ENCODE measurements at places on chromosomes 7 and 10.
A peak's percentile ranks its signal among the peaks of the same experiment; 100 is the strongest.

DNA sequence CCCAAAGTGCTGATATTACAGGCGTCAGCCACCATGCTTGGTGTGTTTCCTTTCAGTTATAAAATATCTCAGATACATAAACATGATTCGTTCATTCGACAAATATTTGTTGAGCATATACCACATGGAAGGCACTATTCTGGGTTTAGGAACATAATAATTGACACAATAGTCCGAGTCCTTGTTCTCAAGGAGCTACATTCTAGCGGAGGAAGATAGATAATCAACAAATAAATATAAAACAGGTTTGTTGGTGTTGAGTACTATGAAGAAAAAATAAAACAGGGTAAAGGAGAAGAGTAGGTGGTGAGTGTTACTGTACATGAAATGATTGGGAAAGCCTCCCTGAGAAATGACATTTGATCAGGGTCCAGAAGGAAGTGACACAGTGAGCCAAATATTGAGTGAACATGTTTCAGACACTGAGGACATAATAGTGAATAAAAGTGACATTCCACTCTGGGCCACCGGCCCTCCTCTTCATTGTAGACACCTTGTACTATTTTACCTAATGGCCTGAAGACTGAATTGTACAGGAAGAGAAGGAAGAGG, 6.9 kb upstream of the HILPDA start:
- DNase-seq = no peak

DNA sequence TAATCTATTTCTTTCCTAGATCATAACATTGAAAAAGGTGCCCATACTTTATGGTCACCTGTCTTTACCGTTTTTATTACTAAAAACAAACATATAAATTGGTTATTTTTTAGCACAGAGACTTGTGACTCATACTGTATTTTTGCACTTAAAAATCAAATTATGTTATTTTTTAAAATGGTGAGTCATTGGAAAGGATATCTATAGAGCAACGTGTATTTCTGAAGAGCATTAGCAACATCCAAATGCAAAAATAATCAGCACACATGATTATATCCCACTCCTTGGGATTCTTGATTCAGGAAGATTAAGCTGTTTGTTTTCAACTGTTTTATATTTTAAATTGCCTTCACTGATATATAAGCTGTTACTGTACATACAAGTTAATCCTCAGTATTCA, 40.7 kb upstream of the FMC1 start:
- DNase-seq = no peak

GRCh38 chr7:1176891-1177373, 16.9 kb upstream of the ZFAND2A start:
- DNase-seq = peak; percentile 83

DNA sequence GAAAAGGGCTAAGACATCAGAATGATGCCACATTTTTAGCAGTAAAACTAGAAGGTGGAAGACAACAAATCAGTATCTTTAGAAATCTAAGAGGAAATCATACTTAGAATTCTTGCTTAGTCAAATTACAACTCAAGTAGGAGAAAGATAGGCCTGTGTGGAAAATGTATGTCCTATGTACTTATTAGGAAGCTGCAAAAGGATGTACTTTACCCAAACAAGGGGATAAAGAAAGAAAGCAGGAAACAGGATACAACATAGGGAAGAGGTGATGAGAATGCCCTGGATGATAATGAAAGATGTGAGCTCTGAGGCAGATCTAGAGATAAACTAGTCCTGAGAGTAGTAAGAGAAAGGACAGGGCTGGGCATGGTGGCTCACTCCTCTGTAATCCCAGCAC, 54.9 kb downstream of the RNLS start:
- DNase-seq = no peak

- no peak for DNase-seq
These were observed 33.5 kb downstream of the AHR start for GRCh38 chr7:17331891-17332501.

DNA sequence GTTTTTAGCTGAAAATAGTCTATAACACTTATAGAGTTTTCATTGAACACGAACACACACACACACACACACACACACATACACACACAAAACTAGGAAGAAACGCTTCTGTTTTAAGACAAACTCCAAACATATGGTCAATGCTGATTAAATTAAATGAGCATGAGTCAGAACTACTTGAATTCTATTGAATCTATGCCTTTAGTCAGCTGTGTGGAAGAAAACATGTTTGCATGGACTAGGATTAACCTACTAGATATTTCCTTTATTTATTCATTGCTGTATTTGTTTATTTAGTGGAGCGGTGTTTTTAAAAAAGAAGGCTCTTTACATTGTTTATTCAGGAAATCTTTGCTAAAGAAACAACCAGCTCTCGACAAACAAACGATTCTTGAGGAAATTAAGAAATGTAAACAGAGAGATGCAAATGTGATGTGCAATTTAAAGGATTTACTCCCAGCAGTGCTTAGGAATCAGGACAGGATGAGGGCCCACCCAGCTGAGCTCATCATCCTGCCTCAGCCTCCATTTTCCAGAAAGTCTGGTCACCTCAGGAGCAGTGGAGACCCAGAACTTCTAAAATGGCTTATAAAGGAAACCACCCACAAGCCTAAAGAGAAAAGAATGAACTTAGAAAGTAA, 83.2 kb downstream of the PDE1C start:
- no peak for DNase-seq

DNA sequence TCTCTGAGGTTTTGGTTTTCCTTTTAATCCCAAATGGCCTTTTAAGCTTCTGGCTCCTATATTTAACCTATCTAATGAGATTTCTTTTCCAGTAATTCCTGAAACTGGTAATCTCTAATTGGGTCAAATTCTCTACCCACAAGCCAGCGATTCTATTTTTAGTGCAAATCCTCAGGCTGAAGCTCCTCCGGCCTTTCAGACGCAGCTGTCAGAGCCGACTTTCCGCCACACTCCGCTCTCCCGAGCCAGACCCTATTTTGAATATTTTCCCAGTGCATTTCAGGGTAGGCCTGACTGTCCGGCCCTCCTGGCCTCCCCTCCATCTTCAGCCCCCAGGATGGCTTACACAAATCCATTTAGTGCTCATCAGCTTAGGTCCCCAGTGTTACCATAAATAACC, 9.7 kb upstream of the ADCY1 start:
- no peak for DNase-seq

- no peak for DNase-seq
These were observed 30.7 kb downstream of the ST8SIA6 start for GRCh38 chr10:17423632-17424186.

GRCh38 chr7:26162431-26162830, 10.4 kb downstream of the NFE2L3 start:
- DNase-seq = no peak

DNA sequence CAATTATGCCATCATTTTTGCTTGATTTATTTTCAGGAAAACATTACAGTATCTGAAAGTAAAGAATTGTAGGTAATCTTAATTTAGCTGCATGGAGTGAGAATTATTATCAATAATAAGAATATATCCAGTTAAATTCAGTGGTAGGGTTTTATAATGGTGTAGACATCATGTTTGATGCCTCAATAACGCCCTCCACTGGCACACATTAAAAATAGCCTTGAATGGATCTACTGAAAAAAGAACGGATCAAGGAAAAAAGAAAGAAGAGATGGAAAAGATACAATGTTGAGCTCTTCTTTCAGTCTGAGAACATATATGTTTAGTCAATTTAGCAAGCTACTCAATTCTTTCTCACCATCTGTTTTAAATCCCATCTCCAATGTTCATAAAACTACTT, 319.2 kb downstream of the CDC14C start:
- DNase-seq = no peak

GRCh38 chr7:54810401-54810800, 51.4 kb upstream of the SEC61G start:
- DNase-seq = no peak

DNA sequence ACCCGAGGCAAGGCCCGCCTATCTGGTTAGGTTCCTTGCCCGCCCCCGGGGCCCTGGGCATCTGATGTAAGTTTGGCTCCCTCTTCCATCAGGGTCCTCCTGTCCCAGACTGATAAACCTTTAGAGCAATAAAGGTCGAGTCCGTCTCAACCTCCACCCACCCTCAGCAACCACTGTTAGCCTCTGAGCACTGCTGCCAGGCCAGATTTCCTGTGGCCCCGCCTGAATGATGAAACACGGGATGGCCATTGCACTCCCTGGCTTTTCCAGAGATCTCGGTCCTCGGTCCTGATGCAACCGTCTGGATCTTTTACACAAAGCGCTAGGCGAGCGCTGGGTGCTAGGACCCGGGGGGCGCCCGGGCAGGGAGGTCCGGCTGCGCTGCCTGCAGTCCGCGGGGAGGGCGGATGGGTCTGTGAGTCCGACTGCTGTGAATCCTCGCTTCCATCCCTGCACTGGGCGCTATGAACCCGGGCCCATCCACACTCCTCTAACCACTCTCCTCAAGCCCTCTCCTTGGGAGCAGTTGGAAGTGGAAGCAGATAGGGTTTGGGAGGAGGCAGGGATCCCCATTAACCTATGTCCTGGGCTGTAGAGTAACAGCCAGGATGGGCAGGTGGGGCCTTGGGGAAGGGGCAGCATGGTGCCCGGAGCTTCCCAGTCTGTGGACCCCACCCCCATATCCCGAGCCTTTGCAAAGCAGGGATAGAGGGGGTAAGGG, 875 bp upstream of the DDIT4 start:
- DNase-seq = peak; percentile 86

DNA sequence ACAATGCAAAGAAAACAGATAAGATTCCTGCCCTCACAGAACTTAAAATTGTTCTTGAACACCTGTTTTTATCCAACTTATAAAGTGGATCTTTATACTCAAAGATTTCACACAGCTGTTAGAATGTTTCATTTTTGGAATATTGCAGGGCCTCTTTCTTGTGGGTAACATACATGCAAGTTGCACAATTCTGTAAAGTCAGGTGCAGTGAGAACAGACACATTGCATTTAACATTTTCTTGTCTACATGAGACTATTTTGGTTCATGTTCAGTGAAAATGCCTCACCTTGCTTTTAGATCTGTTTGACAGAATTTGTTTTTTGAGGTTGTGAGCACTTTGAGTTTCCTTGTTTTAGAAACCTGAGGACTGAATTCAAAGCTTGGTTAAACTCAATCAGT, 707.8 kb downstream of the SUGCT start:
- DNase-seq = peak; percentile 10

- DNase-seq = no peak
These were observed 21.0 kb upstream of the EEPD1 start for GRCh38 chr7:36132012-36132411.

Measured in OCI-LY7 (cell line).